Globus pallidus (tissue), 1 donor: ENCODE measurements at places on chromosomes 3 and 15.

DNA sequence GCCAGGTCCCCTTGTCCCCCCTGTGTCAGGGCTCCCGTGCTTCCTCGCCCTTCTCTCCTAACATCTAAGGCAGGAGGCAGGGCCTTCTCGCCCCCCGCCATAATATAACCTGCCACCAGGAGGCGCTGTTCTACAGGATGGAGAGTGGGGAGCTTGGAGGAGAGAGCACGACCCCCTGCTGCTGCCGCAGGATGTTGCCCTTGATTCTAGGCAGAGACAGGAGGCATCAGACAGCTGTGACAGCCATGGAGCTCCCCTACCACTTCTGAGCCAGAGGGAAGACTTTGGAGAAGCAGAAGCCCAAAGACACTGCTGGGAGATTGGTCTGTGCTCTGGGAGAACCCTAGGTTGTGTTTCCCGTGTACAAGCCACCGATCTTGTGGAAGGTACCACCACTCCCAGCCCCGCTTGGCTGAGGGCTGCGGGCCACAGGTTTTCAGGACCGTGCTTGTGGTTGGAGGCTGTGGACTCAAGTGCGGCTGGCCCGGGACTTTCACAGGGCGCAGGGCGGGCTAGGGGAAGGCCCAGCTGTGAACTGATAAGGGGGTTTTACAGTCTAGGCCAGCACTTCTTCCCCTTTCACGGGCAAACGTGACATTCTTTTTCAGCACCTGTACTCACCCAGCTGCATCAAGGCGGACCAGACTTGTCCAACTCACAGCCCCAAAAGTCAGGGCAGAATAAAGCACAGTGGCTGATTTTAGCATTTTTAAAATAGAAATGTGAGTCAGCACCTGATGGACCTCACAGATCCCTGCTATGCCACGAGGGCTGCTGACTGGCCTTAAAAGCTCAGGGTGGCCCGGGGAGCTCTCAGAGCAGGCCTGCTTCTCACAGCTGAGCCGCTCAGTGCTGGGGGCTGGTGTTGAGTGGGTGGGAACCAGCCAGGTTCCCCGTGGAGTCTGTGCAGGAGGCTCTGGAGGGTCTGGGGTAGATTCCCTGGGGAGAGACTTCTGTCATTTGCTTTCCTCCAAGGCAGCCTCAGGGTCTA lies 2.6 kb upstream of the TIGIT start:
- DNase-seq = peak; percentile 27

DNA sequence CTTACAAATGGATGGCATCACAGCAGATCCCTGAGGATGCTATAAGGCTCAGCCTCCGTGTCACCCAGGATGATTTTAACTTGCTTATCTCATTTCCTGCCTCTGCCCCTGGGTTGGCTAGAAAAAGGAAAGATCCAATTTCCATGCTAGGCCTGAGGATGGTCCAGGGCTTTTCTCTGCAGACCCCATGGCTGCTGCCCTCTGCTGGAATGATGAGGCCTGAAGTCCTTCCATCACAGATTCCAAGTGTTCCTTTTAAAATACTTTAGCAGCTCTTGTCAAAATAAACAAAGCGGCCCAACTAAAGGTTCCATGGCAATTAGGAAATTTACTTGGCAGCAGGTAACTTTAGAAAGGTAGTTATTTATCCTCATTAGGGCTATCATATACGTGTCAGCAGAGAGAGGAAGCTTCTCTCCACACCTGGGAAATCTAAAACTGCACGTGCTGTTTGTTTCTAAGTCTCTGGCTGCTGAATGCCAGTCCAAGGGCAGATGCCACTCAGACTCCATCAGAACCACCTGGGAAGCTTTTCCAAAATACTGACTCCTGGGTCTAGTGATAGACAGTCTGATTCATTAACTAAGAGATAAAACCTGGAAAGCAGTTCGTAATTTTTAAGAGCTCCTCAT lies 401.9 kb upstream of the IL12A start:
- peak; percentile 33 for DNase-seq

DNA sequence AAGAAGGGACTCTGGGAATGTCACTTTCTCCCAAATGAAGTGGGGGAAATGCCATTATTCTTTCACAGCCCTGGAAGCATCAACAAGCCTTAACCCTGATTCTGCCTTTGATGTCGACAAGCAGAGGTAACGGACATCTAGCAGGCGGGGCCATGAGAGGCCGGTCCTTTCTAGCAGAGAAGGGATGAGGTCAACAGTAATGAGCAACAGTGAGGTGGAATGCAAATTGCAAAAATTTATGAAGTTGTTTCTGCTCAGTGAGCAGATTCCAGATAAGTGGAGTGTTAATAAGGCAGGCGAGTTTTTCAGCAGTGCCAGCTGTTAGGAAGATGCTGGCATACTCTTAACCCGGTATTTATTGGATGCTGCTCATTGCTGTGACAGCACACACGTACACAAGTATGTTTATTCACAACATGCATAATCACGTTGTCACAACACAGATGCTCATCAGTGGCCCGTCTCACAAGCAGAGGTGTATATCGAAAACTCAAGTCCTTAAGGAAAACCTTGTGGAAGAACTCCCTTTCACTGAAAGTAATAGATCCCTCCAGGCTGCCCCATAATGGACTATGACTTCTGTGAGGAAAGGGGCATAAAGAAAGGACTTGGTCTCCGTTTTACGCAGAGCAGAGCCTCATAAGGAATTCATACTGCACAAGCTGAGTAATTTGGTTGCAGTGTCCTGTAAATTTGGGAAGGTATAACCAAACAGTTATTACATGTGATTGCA lies 329.0 kb downstream of the IGSF11 start:
- no peak for DNase-seq

DNA sequence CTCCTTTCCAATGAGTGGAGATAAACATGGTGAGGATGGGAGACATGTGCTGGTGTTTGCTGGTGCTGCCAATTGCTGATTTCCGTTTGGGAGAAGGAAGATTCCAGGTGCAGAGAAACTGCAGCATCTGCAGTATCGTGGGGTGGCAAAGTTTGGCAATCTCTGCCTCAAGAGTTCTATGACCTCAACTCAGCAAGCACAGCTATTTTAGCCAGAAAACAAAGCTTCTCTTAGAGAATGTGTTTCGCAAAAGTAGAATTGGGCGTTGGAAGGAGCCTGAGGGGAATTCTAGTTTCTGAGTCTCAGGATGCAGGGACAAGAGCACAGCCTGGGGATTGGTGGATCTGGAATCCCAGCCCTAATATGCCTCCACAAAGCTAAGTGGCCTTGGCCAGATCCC lies 18.2 kb upstream of the SHC4 start:
- DNase-seq = no peak

DNA sequence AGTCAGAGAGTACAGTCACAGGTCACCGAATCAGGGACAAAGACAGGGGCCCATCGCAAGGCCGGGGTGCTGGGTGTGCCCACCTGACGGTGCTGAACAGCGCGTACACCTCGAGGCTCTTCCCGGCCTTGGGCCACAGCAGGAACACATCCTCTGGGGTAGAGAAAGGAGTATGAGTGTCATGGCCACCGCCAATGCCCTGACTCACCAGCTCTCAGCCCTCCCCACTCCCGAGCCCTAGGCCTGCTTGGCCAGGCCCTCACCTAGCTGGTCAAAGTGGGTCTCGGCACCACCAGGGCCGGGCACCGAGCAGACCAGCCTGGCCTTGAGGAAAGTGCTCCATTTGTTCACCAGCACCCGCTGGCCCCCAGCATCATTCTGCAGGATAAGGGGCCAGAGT lies 4.2 kb downstream of the SEMA3G start:
- DNase-seq = no peak

GRCh38 chr3:197139586-197139985 lies 110.0 kb upstream of the MELTF start:
- DNase-seq = no peak

DNA sequence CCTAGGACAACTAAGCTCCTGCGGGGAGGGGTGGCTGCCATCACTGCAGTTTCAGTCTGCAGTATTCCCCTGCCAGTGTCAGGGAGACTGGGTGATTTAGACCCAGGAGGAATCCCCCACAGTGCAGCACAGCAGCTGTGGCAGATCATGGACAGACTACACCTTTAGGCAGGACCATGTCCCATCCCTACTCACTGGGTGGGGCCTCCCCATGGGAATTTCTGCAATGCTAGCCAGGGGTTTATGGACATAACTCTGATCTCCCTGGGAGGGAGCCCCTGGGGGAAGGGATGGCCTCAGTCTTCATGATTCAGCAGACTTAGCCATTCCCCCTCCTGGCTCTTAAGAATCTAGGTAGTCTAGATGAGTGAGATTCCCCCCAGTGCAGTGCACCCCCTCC lies 130.1 kb upstream of the STAC start:
- DNase-seq = no peak

DNA sequence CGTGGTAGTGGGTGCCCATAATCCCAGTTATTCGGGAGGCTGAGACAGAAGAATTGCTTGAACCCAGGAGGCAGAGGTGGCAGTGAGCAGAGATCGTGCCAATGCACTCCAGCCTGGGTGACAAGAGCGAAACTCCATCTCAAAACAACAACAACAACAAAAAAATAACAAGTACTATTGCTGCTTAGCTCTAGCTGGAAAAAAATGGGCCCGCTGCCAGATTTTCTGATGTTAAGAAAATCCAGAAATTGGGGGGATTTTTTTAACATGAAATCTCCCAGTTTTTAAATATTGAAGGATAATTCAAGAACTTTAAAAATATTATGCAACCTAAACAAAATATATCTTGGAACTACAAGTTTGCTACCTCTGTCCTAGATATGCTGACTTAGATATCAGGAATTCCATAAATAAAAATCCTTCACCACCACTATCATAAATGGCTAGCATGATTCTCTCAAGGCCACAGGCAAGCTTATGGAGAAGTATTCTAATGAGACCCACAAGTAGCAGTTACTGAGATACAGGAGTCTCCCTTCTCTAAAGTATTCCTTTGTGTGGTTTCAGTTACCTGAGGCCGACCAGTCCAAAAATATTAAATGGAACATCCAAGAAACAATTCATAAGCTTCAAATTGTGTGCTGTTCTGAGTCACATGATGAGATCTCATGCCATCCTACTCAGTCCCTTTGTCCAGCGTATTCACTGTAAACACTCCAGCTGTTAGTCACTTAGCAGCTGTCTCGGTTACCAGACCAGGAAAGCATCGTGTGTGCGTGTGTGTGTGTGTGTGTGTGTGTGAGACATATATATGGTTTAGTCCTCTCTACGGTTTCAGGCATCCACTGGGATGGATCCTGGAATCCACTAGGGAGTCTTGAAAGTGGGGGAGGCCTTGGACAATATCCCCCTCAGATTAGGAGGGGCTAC lies 277.2 kb downstream of the TBL1XR1 start:
- DNase-seq = no peak

DNA sequence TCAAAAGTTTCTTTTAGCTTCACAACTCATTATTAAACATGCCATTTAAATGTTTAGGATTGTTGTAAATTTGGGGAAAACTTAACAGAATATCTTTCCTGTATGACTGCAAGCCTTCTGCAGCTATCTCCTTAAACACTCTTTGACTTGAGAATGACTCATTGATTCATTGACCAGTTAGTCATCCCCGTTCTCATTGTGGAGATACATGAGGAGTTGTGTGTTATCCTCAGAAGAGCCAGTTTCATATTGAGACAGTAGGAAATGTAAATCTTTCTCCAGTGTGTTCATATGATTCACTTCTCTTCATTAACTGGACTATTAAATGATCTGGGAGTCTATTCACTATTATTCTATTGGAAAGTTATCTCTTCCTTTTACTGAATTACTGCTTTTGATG lies 83.0 kb downstream of the CRYGS start:
- DNase-seq = no peak

DNA sequence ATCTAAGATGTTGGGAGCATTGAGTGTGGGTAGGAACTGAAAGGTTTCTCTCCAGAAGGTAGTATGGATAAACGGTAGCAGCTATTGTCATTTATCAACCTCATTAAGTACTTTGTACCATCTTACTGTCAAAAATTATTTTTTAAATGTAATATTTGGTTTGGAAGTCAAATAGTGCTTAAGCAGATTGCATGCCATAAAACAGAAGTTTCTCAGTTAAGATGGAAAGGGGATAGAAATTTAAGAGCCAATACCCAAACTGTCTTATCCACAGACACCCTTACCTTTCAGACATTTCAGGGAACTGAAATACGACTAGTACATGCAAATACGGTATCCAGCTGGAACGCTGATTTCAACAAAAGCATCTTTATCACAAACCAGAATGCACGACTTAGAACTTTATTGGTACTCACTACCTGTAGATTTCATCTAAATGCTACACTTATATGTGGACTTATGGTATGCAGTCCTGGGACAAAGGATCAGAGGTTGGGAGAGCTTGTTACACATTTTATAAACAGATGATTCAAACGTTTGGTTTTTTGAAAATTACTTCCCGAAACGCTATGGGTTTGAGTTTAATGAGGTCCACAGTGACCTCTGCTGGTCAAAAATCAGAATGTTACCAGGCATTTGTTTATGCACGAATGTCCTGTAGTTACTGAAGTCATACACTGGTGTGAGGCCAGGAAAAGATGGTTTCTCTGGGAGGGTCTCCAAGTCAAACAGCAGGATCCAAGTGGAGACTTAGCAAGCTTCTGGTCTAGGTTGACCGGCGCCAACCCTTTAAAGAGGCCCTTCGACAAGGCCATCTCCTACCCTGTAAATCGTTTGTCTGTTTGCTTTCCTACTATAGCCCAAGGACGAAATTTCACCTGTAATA lies 45.7 kb upstream of the DUT start:
- DNase-seq = peak; percentile 66

DNA sequence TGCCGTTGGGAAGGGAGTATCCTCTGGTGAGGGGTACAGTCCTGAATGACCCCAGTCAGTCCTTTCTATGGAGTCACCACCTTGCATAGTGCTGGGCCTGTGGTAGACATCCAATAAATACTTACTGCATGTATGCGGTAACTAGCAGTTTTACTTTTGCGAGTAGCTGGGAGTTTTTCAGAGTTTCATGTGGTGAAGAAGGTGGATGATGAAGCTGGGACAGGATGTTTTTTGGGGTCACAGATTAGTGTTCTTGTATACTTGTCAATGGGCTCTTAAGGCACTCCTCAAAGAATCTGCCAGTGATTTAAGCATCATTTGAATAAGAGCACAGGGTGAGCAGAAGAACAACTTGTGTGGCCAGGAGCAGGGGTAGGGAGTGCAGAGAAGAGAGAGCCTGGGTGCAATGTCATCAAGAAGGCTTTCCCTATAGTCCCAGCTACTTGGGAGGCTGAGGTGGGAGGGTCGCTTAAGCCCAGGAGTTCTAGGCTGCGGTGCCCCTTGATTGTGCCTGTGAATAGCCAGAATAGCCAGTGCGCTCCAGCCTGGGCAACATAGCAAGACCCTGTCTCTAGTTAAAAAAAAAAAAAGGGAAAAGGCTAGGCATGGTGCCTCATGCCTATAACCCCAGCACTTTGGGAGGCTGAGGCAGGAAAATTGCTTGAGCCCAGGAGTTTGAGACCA lies 22.1 kb downstream of the PPCDC start:
- DNase-seq = no peak

GRCh38 chr15:74978503-74978902 lies 16.9 kb upstream of the SCAMP5 start:
- DNase-seq = peak; percentile 53
